Erythroblast (primary cell): ENCODE measurements at places on chromosomes 11 and 22.

DNA sequence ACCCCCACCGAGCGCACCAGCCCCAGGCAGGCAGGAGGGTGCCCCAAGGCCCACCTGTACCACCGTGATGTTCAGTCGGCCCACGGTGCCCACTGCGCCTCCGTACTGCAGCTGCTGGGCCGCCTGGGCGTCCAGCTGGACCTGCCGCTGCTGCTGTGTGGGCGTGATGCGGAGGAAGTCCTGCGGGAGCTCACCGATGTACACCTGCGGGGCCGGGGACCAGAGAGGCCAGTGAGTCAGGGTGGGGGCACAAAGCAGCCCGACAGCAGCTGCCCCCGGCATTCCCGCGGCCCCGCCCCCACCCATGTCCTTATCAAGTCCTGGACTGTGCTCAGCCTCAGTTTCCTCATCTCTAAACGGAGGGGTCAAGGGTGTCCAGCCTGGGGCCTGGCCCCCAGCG is 13.8 kb downstream of the TOLLIP start:
- DNase-seq: no peak

- DNase-seq: no peak
These were observed 105.8 kb downstream of the SPATA19 start for GRCh38 chr11:133739481-133739880.

- DNase-seq: peak; percentile 49
These were observed 5.0 kb upstream of the SH3BP1 start for GRCh38 chr22:37634417-37634924.

DNA sequence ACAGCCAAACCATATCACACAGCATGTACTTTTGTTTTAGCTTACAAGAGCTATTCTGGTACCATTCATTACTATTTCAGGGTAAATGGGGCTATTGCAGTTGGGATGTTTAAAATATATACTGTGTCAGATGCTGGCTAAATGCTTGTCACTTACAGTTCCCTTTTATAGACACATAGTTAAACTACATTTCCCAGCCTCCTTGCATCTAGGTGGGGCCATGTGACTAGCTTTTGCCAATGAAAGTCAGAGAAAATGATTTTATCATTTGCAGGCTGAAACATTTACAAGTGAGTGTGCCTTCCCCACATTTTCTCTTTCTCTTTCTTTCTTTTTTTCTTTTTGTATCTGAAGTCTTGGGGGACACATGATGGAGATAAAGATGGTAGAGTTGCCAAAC is 7.8 kb upstream of the IFTAP start:
- DNase-seq: peak; percentile 14

DNA sequence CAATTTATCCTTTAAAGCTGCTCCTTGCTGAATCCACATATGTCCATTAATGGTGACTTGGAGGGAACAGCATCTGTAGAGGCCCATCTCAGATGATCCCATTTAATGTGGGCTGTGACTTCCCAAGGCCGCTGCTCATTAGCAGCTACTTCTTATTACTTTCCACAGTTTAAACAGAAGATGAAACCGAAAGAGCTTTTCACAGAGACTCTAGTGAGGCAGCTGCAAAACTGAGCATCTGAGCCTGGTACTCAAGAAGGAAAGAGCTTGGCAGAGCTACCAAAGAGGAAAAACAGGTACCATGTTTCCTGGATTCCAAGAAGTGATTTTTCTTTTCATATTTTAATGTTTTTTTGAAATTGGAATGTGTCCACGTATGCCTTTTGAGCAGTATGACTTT is 110.5 kb upstream of the NARS2 start:
- DNase-seq: no peak
